ENCODE measurements at places on chromosomes 12 and 14. TPM values are rescaled to one million over a fixed set of nuclear protein-coding genes. Genes with fewer than 3 reads are reported as not detected.
A peak's percentile ranks its signal among the peaks of the same experiment; 100 is the strongest.

The TAS2R8 gene
- 0.36 TPM for total RNA-seq

The MAPK1IP1L gene
- total RNA-seq, result 37.4 TPM

The KCTD10 gene
- total RNA-seq, result 94.6 TPM

The SLC16A7 gene
- total RNA-seq, result 54.8 TPM

The TCP11L2 gene
- 104 TPM for total RNA-seq

The NELL2 gene
- not detected for total RNA-seq

The GLIPR1 gene
- 83.2 TPM for total RNA-seq

The RACGAP1 gene
- 16.5 TPM for total RNA-seq

The CISTR gene
- not detected for total RNA-seq

GRCh38 chr12:6573001-6573400, 4.9 kb upstream of the NOP2 start:
- DNase-seq, result no peak

DNA sequence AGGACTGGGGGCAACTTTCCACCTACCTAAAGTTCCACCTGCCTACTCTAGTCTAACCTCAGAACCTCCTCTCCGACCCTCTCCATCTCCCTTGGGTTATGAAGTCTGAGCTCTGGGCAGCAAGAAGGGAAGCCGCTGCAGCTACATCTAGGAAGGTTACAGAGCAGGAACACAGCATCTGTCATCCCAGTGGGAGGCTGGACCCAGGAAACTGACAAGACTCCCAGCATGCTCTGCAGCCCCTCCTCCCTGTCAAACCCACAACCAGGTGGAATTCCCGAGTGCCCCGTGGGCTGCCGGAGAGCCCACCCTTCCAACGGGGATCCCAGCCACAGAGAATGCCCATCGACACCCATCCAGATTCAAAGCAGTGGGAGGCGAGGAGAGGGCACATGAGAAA, 2.1 kb downstream of the TESC start:
- peak; percentile 79 for DNase-seq

- DNase-seq, result peak; percentile 68
These were observed 56.2 kb upstream of the BEGAIN start for GRCh38 chr14:100643426-100643825.

DNA sequence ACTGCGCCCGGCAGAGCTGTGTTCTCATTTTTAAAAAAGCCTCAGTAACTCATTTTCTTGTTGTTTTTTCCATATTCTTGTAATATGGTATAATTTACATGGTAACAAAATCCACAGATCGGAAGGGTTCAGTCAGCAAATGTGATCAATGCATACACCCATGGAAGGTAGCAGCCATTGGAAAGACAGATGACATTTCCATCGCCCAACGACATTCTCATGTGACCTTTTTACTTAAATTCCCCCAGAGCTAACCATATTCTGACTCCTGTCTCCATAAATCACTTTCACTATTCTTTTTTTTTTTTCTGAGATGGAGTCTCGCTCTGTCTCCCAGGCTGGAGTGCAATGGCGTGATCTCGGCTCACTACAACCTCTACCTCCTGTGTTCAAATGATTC, 4.9 kb downstream of the PEBP1 start:
- no peak for DNase-seq

GRCh38 chr14:105010891-105011291, 10.0 kb downstream of the CDCA4 start:
- DNase-seq, result peak; percentile 62

DNA sequence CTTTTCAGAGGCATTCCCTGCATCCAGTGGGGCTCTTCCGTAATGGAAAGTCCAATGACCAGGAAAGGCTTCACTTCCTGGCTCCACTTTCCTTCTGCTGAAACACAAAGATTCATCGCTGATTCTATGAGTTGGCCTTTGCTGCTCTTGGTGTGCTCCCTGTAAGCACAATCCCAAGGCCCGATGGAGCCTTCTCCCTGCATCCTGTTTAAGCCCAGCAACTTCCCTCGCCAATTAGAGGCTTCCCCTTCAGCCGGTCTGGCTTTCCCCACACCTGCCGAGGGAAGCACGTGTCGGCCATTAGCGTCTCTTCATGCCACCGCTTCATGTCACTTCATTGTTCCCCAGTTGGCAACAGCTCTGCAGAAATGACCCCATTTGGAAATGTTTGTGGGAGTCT, 693.9 kb downstream of the MED13L start:
- no peak for DNase-seq

DNA sequence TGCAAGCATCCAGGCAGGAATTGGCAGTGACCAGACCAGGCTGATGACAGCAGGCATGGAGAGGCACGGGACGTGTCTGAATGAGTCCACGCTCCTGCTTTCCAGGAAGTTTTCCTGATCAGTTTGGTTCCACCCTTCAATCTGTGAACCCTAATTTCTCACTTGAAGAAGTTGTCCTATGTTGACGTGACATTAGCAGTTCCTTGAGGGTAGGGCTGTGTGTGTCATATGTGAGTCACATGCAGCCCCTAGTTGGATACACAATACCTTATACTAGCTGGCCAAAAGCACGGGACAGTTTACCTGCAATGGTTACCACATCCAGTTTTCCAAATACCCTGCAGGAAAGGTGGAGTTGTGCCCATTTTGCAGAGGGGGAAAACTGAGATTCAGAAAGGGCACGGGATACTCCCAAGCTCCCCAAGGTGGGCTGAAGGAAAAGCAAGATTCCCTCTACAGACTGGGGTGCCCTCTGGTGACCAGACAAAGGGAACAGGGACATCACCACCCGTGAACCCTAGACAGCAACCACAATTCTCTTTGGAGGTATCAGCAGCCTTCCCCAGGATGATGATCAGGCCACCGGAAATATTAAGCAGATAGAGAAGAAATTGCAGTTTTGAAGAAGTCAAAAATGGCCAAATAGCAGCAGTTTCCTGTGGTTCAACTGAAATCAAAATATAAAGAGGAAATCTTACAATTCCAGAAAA, 194.5 kb downstream of the PHETA1 start:
- no peak for DNase-seq

DNA sequence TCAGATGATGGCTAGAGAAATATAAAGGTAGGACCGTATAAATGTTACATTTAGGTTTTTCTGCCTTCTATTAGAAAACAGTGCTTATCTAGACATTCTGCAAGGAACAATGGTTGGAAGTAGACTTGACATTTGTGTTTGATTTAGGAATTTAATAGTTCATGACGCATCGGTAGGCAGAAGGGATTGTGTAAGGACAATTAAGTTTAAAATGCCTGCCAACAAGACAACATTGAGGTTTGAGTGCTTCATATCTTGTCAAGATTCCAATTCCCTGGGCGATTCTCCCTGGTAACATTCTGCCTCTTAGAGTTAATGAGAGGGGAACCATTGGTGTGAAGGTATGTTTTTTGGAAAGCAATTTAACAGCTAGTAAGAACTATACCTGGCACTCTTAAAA, 186.8 kb upstream of the RBM19 start:
- no peak for DNase-seq
